SJCRH30 (cell line): ENCODE measurements at places on chromosomes 7 and 10. TPM values are rescaled to one million over a fixed set of nuclear protein-coding genes. Genes with fewer than 3 reads are reported as not detected.
A peak's percentile ranks its signal among the peaks of the same experiment; 100 is the strongest.

Gene TMEM176B
- total RNA-seq = not detected in 2 replicates

DNA sequence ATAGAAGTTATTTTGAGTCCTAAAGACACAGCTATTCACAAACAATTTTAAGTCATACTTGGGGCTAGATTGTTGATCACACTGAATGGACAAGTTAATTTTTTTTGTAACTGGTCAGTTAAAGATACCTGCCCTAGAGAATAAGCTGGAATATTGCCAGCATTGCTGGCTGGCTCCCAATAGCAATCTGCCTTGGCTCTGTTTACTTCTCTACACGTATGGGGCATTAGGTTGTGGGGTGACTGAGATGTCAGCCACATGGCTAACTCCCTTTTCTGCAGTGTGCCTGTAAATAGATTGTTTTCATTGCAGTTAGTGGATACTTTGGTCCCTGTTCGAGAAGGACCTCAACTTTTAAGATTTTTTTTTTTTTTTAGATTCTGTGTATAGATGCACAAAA is 128.2 kb downstream of the SEMA3E start:
- no peaks in the 10 kb centered on the region for H3K36me3 ChIP-seq
- no peak for DNase-seq
- H3K4me1 ChIP-seq = peaks cover 35% of the 10 kb centered on the region
- no peaks in the 10 kb centered on the region for H3K27me3 ChIP-seq
- no peak overlapping the region for H3K4me3 ChIP-seq

Gene FAM25G
- total RNA-seq = 0.63 TPM in 1 of 2 replicates, not detected in the other

DNA sequence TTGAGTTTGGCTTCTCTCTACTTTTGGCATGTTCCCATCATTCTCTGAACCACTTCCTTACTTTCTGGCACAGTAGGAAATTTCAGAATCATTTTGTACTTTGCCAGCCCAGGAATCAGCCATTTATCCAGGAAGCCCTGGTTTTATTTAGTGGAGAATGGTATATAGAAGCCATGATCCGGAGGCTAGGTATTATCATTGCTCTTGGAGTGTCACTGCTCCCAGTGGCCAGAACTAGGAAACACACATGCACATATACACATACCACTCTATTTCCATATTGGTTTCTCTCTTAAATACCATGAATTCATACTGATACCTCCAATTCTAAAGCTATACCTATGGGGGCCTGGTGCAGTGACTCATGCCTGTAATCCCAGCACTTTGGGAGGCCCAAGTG is 36.3 kb downstream of the SUFU start:
- no peak overlapping the region for H3K4me3 ChIP-seq
- H3K36me3 ChIP-seq = no peaks in the 10 kb centered on the region
- H3K27ac ChIP-seq = no peak overlapping the region
- H3K4me1 ChIP-seq = no peaks in the 10 kb centered on the region
- no peaks in the 10 kb centered on the region for H3K27me3 ChIP-seq

Gene ARPC1B
- total RNA-seq = 40.9 and 42.2 TPM in 2 replicates

Gene MUC12
- total RNA-seq = 1.2 and 2.1 TPM in 2 replicates

DNA sequence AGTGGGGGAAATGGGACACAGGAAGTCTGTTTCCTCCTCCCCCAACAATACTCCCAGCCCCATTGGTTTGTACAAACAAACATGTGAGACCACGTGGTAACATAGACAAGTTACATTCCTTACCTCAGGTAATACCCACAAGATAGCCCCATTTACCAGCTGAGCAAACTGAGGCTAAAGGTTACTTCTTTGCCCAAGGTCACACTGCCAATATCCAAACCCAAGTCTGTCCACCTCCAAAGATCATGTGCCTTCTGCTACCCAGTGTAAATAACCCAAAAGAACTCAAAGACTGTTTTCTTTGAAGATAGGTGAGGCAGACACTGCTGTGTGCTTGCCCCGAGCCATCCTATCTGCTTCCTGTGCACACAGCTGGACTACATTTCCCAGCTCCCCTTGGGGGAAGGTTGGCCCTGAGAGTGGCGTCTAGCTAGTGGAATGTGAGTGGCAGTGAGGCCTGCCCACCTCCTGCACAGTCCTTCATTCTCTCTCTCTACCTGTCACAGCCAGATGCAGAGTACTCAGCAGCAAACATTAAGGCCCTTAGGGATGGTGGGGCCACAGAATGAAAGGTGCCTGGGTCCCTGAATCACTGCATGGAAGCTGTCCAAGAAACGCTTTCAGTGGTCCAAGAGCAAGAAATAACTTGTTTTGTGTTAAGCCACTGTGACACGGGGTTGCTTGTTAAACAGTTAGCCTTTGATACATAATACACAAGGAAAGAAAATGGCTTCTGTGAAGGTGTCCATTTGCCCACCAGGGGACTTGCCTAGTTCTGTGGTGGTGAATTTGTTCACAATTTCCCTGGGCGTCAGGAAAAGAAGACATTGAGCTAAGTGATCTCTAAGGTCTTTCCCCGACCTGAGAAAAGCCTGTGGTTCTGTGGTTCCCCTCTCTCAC is 257.7 kb upstream of the NFE2L3 start:
- H3K4me3 ChIP-seq = no peak overlapping the region
- peak; percentile 50 for DNase-seq
- H3K27ac ChIP-seq = no peak overlapping the region
- no peaks in the 10 kb centered on the region for H3K36me3 ChIP-seq
- H3K4me1 ChIP-seq = peaks cover 4% of the 10 kb centered on the region; the same call in 1 of the 2 replicates

GRCh38 chr10:131070856-131071255 is 240.7 kb downstream of the TCERG1L start:
- H3K4me1 ChIP-seq = no peaks in the 10 kb centered on the region
- H3K27ac ChIP-seq = no peak overlapping the region
- H3K4me3 ChIP-seq = no peak overlapping the region
- no peaks in the 10 kb centered on the region for H3K36me3 ChIP-seq
- no peak for DNase-seq

- no peak overlapping the region for H3K4me3 ChIP-seq
- H3K36me3 ChIP-seq = no peaks in the 10 kb centered on the region
- no peak overlapping the region for H3K27ac ChIP-seq
- DNase-seq = no peak
Observed at GRCh38 chr10:107747851-107748250, 583.3 kb upstream of the SORCS1 start.

- no peaks in the 10 kb centered on the region for H3K4me1 ChIP-seq
- DNase-seq = no peak
- peaks cover 33% of the 10 kb centered on the region for H3K36me3 ChIP-seq
- no peaks in the 10 kb centered on the region for H3K27me3 ChIP-seq
- H3K4me3 ChIP-seq = no peak overlapping the region
- H3K27ac ChIP-seq = no peak overlapping the region
Observed at GRCh38 chr7:98998821-98999725, 120.7 kb downstream of the TRRAP start.

GRCh38 chr10:64506963-64507362 is 985.8 kb downstream of the REEP3 start:
- H3K36me3 ChIP-seq = no peaks in the 10 kb centered on the region
- no peak overlapping the region for H3K27ac ChIP-seq
- DNase-seq = no peak
- no peaks in the 10 kb centered on the region for H3K27me3 ChIP-seq
- no peak overlapping the region for H3K4me3 ChIP-seq

Gene FAM25A
- not detected in 2 replicates for total RNA-seq

DNA sequence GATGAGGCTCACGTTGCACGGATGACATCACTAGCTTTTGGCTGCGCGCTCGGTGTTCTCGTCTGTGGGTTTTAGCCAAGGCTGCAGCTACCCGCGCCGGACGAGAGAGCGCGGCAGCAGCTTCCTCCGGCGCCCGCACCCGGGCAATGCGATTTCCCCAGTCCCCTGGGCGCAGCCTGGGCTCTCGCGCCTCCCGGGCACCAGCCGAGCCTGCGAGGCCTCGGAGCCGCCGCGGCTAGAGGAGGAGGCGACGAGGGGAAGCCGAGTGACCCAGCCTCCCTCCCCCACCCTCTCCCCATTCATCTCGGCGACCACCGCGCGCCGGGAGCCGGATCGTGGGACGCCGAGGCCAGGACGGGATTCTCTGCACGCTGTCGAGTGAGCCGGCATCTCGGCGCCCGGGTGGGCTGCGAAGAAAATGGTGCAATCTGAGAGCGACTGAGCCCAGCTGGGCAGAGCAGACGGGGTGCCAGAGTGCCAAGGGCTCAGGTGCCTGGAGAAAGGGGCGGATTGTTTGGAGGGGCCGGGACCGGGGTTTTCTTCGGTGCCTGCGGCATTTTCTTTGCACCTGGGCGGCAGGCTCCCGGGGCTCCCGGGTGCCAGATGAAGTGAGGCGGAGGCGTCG is 1.2 kb upstream of the TMEM178B start:
- H3K27ac ChIP-seq = no peak overlapping the region
- peak; percentile 75 for DNase-seq
- H3K27me3 ChIP-seq = peaks cover 18% of the 10 kb centered on the region
- peaks cover 2% of the 10 kb centered on the region; the same call in 1 of the 2 replicates for H3K4me1 ChIP-seq
- H3K36me3 ChIP-seq = no peaks in the 10 kb centered on the region

Gene SPDYE16
- 0.10 TPM in 1 of 2 replicates, not detected in the other for total RNA-seq

Gene TCF7L2
- 19.4 and 22.1 TPM in 2 replicates for total RNA-seq

- H3K27me3 ChIP-seq = no peaks in the 10 kb centered on the region
- DNase-seq = no peak
- no peaks in the 10 kb centered on the region for H3K4me1 ChIP-seq
- no peak overlapping the region for H3K4me3 ChIP-seq
- H3K36me3 ChIP-seq = no peaks in the 10 kb centered on the region
- no peak overlapping the region for H3K27ac ChIP-seq
Observed at GRCh38 chr7:4277936-4278335, 404.2 kb upstream of the FOXK1 start.

- no peaks in the 10 kb centered on the region for H3K4me1 ChIP-seq
- no peaks in the 10 kb centered on the region for H3K36me3 ChIP-seq
- no peaks in the 10 kb centered on the region for H3K27me3 ChIP-seq
Observed at GRCh38 chr7:51113962-51114361, 202.6 kb downstream of the COBL start.

GRCh38 chr10:75431180-75432111 is at the start of gene LRMDA:
Gene LRMDA (plus strand): TSS chr10:75431624.
- no peaks in the 10 kb centered on the region for H3K27me3 ChIP-seq
- no peak within 1 kb of the TSS for H3K4me3 ChIP-seq
- H3K4me1 ChIP-seq = peaks cover 10% of the 10 kb centered on the region
- no peak for DNase-seq
- 0 out of 2 replicates have a peak within 1 kb of the TSS, but pooled peaks have one; percentile 16 for H3K27ac ChIP-seq
- no peaks in the 10 kb centered on the region for H3K36me3 ChIP-seq

DNA sequence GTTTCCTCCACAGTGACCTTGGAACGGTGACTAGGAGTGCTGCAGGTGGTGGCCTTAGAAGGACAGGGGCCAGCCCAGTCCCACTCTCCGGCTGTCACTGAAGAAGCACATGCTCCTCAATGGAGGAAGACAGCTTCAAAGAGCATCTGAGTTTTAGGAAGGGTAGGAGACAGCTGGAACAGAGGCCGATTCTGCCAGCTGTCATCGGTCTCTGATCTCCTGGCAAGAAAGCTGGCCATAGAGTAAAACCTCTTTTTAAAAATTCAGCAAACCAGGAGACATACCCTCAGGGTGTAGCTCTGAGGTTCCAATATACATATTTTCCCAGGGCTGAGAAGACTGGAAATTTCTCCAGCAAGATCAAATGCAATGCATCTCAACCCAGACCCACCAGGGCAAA is 55.9 kb downstream of the KCNMA1 start:
- peak; percentile 16 for DNase-seq
- no peaks in the 10 kb centered on the region for H3K36me3 ChIP-seq
- H3K4me3 ChIP-seq = no peak overlapping the region
- H3K4me1 ChIP-seq = peaks cover 24% of the 10 kb centered on the region
- no peaks in the 10 kb centered on the region for H3K27me3 ChIP-seq

- no peak overlapping the region for H3K4me3 ChIP-seq
- no peak for DNase-seq
- H3K36me3 ChIP-seq = no peaks in the 10 kb centered on the region
- H3K27ac ChIP-seq = no peak overlapping the region
Observed at GRCh38 chr10:127715249-127715648, 21.7 kb upstream of the FOXI2 start.

DNA sequence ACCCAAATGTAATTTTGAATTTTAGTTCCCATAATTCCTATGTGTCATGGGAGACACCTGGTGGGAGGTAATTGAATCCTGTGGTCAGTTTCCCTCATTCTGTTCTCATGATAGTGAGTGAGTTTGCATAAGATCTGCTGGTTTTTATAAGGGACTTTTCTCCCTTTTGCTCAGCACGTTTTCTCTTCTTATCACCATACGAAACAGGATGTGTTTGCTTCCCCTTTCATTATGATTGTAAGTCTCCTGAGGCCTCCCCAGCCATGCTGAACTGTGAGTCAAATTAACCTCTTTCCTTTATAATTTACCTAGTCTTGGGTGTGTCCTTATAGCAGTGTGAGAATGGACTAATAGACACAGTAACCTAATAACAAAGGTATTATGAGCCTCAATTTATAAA is 36.1 kb upstream of the ZNF736 start:
- no peak for DNase-seq
- H3K4me3 ChIP-seq = no peak overlapping the region
- H3K27ac ChIP-seq = no peak overlapping the region
- no peaks in the 10 kb centered on the region for H3K4me1 ChIP-seq
- no peaks in the 10 kb centered on the region for H3K27me3 ChIP-seq

DNA sequence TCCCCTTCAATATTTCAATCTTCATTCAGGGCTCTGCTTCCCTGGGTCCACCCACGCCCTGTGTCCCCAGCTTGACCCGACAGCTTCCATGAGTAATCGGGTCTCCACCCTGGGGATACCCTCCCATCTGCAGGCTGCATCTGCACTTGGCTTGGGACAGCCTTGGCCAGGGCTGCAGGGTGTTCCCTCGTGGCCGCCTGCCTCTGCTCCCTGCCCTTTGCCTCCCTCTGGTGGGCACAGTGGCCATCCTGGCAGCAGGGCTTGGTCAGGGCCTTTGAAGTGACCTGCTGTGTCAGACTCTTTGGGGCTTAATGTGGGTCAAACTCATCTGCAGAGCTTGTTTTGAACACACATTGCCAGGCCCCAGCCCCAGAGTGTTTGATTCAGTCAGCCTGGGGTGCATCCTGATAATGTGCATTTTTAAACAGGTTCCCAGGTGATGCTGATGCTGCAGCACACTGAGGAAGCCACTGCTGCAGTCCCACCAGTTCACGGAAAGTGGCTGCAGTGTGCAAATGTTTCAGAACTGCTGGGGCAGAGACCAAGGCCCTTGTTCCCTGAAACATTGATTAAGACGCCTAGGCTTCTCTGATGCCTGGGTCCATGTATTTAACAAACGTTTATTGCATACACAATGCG is 80.7 kb upstream of the SEC61G start:
- no peak overlapping the region for H3K27ac ChIP-seq
- peaks cover 13% of the 10 kb centered on the region for H3K4me1 ChIP-seq
- no peaks in the 10 kb centered on the region for H3K36me3 ChIP-seq
- H3K4me3 ChIP-seq = no peak overlapping the region
- DNase-seq = peak; percentile 70

DNA sequence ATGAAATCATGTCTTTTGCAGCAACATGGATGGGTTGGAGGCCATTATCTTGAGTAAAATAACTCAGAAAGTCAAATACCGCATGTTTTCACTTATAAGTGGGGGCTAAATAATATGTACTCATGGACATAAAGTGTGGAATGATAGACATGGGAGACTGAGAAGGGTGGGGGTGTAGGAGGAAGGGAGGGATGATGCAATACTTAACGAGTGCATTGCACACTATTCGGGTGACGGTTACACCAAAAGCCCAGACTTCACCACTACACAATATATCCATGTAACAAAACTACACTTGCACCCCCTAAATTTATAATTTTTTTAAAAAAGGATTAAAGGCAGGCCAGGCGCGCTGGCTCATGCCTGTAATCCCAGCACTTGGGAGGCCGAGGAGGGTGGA is 13.6 kb downstream of the LGI1 start:
- DNase-seq = no peak
- no peaks in the 10 kb centered on the region for H3K4me1 ChIP-seq
- no peak overlapping the region for H3K4me3 ChIP-seq
- H3K27ac ChIP-seq = no peak overlapping the region
- no peaks in the 10 kb centered on the region for H3K27me3 ChIP-seq
- no peaks in the 10 kb centered on the region for H3K36me3 ChIP-seq

Gene FGFBP3
- 0.53 and 0.73 TPM in 2 replicates for total RNA-seq
